ENCODE measurements at places on chromosomes 16 and 17.
A peak's percentile ranks its signal among the peaks of the same experiment; 100 is the strongest.

DNA sequence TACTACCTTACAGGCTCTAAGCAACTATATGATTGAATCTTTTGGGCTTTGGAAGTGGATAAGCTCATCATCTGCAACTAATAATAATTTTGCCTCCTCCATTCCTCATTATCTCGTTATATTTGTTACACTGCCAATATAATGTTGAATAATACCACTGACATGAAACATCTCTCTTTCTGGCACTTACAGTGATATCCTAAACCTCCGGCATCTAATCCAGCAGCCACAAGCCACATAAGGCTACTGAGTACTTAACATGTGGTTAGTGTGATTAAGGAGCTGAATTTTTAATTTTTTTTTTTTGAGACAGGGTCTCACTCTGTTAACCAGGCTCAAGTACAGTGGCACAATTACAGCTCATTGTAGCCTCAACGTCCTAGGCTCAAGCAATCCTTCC is 9.6 kb downstream of the CDC42EP4 start:
- DNase-seq: no peak

DNA sequence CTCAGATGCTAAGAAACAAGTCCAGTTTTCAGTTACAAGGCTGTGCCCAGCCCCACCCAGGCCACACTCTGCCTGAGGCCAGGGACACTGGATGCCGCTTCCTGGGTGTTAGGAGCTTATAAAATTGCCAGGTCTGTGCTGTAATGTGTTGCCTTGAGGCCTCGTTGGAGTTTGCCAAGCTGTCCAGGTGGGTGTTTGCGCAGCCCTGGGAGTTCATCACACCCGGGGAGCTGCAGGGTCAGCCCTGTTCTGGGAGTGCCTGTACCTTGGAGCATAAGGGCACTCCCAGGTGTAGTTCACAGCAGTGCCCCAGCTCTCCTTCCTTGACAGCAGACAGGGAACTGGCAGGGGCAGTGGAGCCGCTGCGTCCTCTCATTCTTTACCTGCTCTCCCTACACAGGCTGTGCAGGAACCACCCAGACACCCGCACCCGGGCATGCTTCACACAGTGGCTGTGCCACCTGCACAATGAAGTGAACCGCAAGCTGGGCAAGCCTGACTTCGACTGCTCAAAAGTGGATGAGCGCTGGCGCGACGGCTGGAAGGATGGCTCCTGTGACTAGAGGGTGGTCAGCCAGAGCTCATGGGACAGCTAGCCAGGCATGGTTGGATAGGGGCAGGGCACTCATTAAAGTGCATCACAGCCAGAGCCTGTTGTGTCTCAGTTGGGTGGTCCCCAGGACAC is 1.6 kb downstream of the GFER start:
- DNase-seq: no peak

- DNase-seq: no peak
These were observed 15.6 kb upstream of the LITAF start for GRCh38 chr16:11602321-11602720.

- DNase-seq: peak; percentile 71
These were observed 9.6 kb downstream of the UBTF start for GRCh38 chr17:44209786-44210341.

GRCh38 chr16:67654403-67654911 is 5.6 kb downstream of the ACD start:
- DNase-seq: no peak

DNA sequence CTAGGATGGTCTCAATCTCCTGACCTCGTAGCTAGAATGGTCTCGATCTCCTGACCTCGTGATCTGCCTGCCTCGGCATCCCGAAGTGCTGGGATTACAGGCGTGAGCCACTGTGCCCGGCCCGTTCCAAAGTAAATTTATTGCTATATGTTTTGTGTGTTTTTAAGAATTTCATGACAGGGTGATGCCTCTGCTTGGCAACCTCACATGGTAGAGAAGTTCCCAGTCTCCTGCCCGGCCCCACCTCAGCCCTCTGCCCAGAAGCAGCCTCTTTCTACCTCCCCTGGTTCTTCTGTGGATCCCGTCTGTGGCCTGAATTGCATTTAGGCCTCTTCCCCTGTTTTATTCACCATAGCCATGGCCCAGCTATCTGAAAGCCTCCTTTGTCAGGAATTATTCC is 55.0 kb downstream of the B9D1 start:
- DNase-seq: no peak

DNA sequence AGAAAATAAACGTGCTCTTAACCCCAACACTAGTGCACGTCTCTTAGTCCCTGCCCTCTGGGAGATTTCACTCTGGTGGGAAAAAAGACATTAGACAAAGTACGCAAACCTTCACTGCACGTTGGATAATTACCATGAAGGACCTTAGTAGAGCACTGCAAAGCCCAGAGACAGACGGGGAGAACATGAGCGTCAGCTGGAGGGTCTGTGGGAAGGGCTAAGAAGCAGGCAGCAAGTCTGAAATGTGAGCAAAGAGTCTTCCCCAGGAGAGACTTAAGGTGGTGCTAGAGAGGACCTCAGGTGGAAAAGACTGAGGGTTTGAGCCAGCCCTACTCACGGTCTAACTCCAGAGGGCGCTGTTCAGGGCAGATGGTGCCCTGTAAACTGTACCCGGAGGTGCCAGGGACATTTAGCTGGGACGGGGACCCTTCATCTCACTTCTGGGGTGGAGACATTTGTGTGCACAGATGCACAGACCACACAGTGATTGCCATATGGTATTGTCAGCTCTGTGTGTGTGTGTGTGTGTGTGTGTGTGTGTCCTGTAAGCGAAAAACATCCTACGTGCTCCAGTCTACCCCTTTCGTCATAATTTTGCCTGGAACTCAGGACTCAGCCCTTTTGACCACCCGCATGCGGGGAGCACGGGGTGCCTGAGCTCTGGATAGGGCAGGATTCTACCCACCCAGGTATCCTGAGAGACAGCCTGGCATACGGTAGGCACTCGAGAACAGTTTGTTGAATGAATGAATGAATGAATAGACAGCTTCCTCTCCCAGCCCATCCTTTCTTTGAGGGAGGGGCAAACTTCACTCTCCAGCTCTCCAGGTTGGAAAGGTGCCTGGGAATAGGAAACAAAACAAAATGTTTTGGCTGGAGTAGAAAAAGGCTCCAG is 10.1 kb upstream of the STAC2 start:
- peak; percentile 91 for DNase-seq

DNA sequence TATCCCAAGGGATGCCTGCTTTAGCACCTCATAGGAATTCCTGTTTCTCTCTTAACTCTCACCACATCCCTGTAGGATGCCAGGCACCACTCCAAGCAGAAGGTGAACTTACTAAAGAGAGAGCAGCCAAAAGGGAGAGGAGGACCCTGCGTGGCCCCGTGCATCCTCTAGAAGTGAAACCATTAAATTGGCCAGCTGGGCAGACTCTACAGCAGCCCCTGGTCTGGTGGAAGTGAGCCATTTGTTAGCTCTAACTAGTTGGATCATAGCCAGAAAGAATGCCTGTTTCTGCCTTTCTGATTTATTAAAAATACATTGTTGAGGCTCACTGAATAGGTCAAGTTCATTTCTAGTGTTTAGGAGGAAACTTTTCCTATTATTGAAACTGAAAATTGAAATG is 22.3 kb downstream of the TMEM11 start:
- DNase-seq: no peak

DNA sequence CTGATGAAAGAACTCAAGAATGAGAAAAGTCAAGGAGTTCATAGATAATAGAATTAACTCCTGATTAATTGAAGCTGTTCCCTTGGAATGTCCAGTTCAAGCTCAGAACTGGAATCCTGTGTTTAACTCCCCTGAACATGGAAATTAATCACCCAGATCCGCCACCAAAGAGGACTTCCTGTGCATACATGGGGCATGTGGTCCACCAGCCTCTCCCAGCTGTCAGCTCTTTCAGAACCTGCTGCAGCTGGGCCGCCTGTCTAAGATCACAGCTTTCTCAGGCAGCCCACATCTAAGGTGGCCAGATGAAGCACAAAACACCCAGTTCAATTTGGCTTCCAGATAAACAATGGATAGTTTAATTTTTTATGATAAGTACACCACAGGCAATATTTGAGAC is 203.7 kb upstream of the COX10 start:
- DNase-seq: no peak

DNA sequence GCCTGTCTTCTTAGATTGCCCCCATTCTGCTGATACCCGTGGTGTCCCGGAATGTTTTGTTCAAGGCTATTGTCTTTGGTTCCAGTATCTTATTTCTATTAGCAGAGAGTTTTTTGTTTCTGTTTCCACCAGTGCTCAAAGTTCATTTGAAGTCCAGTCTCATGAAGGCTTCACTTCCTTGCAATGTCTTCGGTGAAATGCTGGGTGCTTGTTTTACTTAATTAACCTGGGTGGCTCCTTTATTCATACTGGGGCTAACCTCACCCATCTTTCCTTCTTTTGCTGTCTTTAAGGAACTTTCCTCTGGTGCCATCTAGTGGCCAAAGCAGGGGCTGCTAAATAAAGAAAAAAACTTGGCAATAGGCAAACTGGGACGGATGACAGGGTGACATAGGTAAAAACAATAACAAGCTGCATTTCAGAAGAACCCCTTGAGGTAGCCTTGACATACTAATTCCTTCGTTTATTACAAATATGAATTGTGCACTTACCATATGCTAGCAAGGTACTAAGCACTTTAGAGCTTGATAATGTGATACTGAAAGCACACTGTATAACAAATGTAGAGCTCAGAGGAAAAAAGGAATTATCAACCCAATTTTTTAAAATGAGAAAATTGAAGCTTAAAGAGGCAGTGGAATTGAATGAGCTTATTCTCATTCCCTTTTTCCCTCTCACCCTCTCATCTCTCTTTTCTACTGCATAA is 2.8 kb upstream of the SMIM36 start:
- DNase-seq: peak; percentile 64

GRCh38 chr16:85400305-85401205 is 212.6 kb upstream of the GSE1 start:
- DNase-seq: no peak

GRCh38 chr17:77442976-77443747 is 302.4 kb downstream of the SEC14L1 start:
- DNase-seq: peak; percentile 61

DNA sequence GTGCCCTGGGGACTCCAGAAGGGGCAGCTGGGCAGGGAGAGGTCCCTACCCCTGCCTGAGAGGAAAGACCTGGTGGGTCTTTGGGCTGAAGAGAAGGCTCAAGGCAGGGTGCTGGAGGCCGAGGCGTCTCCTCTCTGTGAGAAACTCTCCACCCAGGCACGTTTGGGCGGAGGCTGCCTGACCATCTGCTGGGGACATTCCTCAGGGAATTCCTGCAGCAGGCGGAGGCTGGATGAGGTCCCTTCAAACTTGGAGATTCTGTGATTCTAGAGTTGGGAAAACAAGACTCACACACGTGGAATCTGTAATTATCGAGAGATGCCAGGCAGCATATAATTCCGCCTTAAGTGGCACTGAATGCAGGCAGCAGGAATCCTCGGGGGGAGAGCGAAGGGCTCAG is 21.1 kb upstream of the PHF12 start:
- DNase-seq: no peak

GRCh38 chr17:51298508-51299371 is 38.4 kb downstream of the UTP18 start:
- DNase-seq: peak; percentile 56

DNA sequence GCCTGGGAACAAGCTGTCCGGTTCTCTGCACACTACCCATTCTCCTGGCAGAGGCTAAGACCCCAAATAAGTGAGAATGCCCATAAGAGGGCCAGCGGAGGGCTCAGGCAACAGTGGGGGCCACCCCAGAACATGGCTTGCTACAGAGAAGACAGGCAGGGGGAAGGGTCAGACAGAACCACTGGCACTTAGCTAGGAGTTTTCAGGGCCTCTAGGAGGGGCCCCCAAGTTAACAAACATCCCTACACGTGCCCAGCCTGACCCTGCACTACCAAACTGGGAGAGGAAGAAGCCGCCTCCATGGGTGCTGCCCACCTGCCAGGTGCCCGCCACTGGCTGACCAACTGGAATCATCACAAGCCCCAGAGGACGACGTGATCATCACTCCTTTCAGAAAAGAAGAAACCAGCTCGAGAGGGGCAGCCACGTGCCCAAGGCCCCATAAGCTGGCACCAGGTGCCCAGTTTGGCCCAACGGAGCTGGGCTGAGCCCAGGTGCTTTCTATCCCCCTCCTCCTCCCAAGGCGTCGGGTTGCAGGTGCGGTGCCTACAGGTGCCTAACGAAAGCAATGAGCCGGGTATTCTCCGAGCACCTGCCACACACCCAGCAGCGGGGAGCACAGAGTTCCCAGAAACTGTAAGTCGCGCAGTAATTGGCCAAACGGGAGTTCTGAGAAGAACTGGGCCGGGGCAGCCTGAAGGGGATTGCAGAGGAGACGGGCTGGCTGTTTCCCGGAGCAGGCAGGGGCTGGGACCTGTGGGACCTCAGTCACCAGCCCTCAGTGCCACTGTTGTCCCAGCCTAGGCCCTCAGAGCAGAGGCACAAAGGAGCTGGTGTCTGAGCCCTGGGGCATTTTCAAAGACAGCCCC is 13.2 kb downstream of the RPH3AL start:
- DNase-seq: no peak

- DNase-seq: peak; percentile 68
These were observed 1.4 kb downstream of the MPG start for GRCh38 chr16:79151-80054.

DNA sequence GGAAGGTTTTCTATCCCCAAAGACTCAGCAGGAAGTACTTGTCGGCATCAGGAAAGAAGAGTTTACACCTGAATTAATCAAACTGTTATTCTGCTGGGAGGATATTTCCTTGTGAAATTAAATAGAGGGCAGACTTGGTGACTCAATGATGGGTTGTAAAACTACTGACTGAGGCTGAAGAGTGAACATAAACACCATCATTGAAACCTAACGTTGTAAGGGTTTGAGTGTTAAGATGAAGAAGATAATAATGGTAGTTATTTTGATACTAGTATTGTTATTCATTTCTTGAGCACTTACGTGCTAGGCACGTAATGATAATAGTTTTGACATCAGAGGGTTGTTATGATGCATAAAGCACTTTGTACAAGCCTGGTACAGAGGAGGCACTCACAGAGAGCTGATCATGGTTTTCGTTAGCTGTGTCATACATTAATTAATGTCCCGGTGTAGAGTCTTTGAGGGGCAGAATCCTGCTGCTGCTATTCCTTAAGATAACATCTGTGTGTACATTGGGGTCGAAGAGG is 64.2 kb upstream of the CACNG3 start:
- DNase-seq: no peak

DNA sequence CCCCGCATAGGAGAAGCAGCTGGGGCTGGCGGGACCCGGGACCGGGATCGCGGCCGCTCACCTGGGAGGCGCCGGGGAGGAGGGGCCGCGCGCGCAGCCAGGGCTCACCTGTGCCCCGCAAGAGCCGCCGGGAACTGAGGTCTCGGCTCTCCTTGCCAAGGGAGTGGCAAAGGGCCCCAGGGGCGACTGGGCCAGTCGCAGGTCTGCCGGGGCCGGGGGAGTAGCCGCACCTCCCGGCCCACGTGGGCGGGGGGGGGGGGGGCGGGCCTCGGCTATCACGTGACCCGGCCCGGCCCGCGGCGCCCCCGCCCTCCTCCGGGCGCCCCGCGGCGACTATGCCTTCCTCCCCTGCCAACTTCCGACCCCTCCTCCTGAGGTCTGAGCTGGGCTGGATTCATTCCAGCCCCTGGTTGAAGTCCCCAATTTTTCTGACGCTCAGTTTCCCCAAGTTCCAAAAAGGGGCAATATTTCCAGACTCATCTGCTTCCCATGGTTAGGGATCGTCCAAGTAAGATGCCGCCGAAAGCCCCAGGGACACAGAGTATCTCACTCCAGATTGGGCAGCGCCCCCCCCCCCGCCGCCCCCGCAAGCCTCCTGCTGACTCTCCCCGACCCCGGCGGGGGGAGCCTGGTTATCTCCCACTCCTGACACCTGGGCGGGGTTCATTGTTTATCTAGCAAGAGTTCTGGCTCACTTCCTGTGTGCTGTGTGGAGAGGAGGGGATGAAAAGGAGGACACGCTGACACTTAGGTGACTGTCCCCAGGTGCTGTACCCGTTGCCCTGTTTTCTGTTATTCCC is at the start of gene TMC6:
TMC6 (minus strand) TSS at position 205 of the 800 bp plus-strand sequence. CDS start 1,923 bp downstream, outside the sequence.
- DNase-seq: peak; percentile 85
